ENCODE measurements at places on chromosomes 5 and 9.

DNA sequence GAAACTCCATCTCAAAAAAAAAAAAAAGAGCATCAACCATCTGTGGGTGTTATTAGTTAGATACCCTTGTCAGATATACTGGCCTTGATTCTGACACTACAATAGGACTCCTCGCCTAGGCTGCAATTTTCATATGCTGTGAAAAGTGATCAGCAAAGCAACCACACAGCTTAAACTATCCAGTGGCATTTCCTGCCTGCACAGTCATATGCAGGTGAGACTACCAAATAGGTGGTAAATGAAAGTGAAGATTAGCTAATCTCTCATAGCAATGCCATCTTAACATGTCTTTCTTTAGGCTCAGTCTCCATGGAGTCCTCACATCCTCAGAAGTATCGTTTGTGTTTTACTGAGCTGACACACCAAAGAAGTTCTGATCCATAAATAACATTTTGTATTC lies 40.8 kb downstream of the GRAMD2B start:
- DNase-seq: no peak

DNA sequence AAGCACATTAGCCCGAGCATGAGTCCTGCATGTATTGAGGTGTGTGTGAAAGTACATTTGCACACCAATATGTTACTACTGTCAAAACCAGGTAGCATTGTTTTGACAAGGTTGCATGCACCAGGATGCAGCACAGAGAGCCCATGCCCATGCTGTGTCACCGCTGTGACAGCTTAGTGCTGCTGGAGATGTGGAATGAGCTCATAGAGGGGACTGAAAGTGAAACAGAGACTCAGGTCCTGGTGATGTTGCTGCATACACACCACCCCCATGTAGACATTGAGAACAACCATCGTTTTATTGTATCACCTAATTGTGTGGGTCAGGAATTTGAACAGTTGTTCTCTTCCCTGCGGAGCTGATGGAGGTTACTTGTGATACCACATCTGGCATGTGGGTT lies 53.0 kb downstream of the GADD45G start:
- no peak for DNase-seq

DNA sequence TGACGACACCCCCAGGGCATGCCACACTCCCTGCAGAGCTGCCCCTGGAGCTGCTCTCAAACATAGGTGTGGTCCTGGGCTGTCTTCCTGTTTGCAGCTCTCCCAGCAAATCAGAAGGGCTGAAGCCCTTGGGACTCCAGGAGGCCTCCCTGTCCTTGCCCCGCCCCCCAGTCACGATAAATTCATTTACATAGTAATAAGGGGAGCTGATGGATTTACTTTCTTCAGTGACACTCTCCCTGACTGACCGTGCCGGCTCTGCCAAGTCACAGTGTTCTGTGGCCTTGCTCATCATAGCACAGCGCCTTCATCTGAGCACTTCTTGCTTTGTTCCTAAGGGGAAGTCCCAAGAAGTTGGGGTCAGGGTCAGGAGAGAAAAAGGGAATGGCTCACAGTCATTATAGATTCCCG lies 121.4 kb downstream of the ENC1 start:
- DNase-seq: no peak

GRCh38 chr9:121744002-121744686 lies 92.7 kb downstream of the DAB2IP start:
- DNase-seq: no peak

DNA sequence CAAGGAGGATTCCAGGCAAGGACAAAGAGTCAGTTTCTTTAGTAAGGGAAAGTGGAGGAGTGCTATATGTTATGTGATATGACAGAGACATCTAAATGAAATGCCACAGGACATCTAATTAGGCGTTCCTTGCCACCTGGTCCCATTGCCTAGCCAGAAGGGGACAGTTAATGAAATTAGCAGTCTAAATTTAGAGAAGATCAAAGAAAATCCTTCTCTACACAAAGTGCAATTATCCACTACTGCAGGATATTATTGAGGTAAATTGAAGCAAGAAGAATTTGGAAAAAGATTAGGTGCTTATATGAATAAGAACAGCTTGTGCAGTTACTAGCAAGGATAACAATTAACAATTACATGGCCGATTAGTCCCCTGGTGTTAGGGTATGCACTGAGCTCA lies 495.3 kb upstream of the NMUR2 start:
- no peak for DNase-seq

GRCh38 chr9:134205672-134206310 lies 41.4 kb upstream of the RNU6ATAC start:
- DNase-seq: no peak
